ENCODE measurements at places on chromosomes 12 and 14.

GRCh38 chr14:73474952-73475351, 15.8 kb upstream of the RIOX1 start:
- DNase-seq: no peak

- DNase-seq: no peak
These were observed 117.3 kb downstream of the BEGAIN start for GRCh38 chr14:100469632-100470522.

DNA sequence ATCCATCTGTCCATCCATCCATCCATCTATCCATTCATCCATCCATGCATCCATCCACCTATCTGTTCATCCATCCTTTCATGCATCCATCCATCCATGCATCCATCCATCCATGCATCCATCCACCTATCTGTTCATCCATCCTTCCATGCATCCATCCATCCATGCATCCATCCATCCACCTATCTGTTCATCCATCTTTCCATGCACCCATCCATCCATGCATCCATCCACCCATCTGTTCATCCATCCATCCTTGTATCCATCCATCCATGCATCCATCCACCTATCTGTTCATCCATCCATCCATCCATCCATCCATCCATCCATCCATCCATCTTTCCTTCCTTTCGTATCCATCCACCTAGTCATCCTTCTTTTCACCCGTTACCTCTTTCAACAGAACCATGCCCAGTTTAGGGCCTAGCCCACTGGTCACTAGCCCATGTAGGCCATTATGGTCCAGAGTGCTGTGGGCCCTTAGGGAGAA, 66.3 kb downstream of the KIF26A start:
- DNase-seq: no peak

GRCh38 chr14:99117671-99118045, 154.3 kb downstream of the BCL11B start:
- no peak for DNase-seq

DNA sequence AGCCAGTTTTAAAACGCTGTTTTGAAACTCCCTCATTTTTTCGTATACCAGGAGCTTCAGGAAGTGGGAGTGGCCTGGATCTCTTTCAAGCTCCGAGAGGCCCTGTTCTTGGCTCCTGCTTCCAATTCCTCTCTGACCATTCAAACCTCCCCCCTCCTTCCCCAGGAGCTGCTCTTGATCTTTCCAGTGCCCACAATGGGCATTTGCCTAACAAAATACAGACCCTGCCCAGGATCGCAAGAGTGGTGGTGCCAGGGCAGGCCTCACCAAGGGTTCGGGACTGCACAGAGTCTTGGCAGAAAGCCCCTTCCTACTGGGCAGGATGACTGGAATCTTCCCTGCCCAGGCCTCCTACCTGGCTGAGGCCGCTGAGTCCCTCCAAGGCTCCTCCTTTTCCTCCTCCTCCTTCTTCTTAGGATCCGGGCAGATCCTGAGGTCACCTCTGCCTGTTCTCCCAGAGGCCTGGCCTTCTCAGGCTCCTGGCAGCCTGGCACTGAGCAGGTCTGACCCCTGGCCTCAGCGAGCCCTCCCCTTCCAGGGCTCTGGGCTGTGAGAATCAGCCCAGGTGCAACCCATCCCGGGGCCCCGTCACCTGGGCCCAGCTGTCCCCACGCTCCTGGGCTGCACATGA, 46.9 kb upstream of the NOS1 start:
- DNase-seq: peak; percentile 47

- peak; percentile 20 for DNase-seq
These were observed 52.9 kb downstream of the SERPINA3 start for GRCh38 chr14:94665121-94665520.

GRCh38 chr12:113854385-113855142, 111.6 kb downstream of the RBM19 start:
- no peak for DNase-seq

- no peak for DNase-seq
These were observed 82.4 kb downstream of the HECTD1 start for GRCh38 chr14:31125231-31125630.

- peak; percentile 15 for DNase-seq
These were observed 50.9 kb upstream of the INSM2 start for GRCh38 chr14:35482994-35483515.

- DNase-seq: no peak
These were observed 9.1 kb downstream of the NCOR2 start for GRCh38 chr12:124558313-124558712.

DNA sequence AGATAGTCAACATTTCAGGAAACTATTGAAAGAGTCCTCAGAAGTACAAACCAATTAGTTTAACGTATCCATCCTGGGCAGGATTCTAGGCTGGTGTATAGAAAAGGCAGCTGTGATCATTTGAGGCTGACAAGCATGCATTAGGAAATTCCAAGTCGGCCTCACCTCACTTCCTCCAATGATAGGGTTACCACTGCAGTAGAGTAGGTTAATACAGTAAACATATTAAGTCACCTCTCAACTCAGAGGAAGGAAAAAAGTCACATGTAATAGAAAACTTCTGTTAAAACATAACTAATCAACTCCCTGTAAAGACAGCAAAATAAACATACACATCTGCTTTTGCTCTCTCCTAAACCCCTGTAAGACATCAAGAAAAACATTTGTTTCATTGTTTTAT, 33.5 kb downstream of the MED13L start:
- peak; percentile 67 for DNase-seq

DNA sequence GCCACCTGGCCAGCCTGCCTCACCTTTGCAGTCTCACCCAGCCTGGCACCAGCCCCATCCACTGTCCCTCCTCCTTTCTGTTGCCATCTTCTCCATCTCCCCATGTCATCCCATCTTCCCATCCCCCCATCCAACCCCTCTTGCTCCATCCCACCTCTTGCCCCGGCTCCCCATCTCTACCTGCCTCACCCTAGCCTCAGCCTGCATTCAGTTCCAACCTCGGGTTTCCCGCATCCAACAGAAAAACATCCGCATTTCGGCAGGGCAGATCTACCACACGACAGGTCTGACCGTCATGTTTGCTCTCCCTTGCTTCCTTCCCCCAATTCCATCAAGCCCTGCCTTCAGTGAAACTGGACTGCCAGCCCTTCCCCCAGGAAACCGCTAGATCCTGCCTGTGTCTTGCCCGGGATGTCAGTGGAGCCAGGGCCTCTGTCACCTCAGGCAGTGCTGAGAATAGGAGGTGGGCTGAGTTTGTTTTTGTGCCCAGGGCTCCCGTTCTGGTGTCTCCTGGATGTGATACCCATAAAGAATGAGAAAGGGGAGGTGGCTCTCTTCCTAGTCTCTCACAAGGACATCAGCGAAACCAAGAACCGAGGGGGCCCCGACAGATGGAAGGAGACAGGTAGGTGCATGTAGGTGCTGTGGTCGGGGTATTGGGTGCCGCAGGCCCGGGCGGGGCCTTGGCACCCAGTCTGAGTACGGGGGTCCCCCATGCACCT, 2.5 kb downstream of the KCNH3 start:
- no peak for DNase-seq

- no peak for DNase-seq
These were observed 200.6 kb downstream of the EFCAB11 start for GRCh38 chr14:89753828-89754412.

GRCh38 chr12:107783406-107784376, 9.2 kb downstream of the ASCL4 start:
- no peak for DNase-seq

DNA sequence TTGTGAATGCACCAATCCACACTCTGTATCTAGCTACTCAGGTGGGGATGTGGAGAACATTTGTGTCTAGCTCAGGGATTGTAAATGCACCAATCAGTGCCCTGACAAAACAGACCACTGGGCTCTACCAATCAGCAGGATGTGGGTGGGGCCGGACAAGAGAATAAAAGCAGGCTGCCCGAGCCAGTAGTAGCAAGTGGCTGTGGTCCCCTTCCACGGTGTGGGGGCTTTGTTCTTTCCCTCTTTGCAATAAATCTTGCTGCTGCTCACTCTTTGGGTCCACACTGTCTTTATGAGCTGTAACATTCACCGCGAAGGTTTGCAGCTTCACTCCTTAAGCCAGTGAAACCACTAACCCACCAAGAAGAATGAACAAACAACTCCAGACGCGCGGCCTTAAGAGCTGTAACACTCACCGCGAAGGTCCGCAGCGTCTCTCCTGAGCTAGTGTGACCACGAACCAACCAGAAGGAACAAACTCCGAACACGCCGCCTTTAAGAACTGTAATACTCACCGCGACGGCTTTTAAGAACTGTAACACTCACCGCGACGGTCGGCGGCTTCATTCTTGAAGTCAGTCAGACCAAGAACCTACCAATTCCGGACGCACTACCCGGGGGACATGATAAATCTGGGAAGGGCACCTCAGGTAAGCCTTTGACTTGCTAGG, 4.6 kb upstream of the LDHB start:
- no peak for DNase-seq

DNA sequence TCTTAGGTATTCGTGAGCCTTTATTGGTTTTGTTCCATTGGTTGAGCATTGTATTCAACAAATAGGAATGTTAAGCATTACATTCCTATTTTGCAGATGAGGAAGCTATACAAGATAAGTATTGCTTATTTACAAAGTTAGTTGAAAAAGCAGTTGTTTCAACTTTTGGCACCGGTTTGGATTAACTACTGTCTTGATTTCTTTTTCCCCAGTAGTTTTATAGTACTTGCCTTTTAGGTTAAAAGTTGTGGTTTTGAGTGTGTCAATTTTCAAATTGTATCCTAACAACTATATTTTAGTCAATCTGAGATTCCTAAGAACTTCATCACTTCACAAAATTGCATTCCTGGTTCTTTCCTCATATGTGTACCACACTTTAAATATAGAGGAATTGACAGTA, 23.8 kb upstream of the MBIP start:
- DNase-seq: no peak

- no peak for DNase-seq
These were observed 114.5 kb downstream of the OTOGL start for GRCh38 chr12:80213871-80214270.

GRCh38 chr14:92277031-92277430, 45.9 kb upstream of the SLC24A4 start:
- no peak for DNase-seq

DNA sequence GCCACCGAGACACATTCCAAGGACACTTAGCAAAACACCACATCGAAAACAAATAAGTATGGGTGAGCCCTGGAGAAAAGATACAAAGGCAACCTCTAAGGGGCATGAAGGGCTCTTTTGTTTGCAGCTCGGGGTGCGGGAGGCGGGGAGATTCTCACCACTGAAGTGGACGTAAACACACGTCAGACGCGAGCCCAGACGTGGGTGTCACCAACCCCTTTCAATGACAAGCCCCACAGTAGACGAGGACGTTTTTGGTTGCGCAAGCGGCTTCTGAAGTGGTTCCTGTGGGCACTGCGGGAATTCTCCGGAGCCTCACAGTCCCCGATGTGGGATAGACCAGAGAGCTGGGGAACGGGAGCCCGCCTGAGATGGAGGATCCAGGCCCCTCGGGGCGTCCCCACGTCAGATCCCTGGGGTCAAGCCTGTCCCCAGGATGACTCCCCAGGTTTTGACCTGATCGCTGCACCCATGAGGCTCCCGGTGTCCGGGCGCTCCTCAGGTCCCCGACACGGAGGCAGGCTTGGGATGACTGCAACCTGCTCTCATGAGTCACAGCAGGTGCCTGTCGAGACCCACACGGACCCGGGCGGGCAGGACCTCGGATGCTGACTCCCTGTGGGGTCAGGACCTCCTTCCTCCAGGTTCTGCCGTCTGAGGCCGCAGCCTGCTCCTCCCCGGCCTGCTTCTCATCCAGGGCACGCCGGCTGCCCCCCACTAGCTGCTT, 20.3 kb upstream of the ADGRD1 start:
- DNase-seq: no peak

- no peak for DNase-seq
These were observed 79.9 kb upstream of the CCDC91 start for GRCh38 chr12:28110329-28110728.

DNA sequence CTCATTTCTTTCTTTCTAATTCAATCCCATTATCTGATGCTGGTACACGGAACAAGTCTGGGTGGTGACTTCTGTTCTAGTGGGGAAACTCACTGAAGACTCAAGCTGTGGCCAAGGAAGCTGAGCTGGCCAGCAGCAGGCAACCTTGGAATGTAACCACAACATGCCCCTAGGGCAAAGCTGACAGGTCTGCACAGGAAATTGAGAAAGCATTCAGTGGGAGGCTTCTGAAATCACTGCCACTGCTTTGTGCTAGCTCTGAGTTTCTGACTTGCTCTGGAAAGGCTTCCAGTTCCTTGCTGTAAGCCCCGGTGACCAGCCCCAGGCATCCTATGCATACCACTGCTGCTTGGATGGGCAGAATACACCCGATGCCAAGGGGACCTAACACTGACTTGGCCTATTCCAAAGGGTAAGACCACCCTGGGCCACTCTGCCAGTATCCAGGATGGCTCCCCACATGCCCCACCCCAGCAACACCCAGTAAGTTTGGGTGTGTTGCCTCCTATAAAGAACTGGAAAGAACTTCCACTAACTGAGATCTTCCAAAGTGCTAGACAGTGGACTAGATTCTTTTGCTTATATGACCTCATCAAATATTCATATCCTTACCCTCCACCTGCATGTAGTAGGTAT, 84.5 kb upstream of the CDKN3 start:
- DNase-seq: peak; percentile 66

GRCh38 chr12:2960390-2960956, 1.3 kb downstream of the TEAD4 start:
- peak; percentile 37 for DNase-seq

GRCh38 chr14:24475261-24475660, 32.7 kb upstream of the SDR39U1 start:
- no peak for DNase-seq

- no peak for DNase-seq
These were observed 79.3 kb upstream of the SCN8A start for GRCh38 chr12:51511546-51512260.

GRCh38 chr14:32491416-32492016, 162.4 kb downstream of the AKAP6 start:
- peak; percentile 15 for DNase-seq

DNA sequence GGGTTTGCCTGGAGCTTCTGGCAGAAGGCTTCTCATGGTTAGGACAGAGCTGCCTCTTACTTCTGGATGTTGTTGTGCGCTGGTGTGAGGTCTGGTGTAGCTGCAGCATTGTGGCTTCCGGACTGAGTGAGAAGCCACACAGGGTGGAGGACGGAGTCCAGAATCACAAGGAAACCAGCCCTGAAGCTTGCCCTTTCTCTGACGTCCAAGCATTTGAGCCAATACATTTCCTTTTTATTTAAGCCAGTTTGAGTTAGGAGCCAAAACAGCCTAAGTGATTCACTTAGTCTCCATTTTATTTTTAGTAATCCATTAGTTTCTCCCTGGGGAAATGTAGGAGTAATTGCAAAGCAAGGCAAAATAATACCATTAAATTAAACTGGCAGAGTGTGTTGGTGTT, 402.4 kb upstream of the RGS6 start:
- DNase-seq: peak; percentile 57

Measured in dermis blood vessel endothelial cell (primary cell).